ENCODE measurements at places on chromosomes 1 and 21. TPM values are rescaled to one million over a fixed set of nuclear protein-coding genes. Genes with fewer than 3 reads are reported as not detected.

The CYP4A22 gene
- not detected for total RNA-seq

The FAM151A gene
- 1.5 TPM for total RNA-seq

The DCST2 gene
- total RNA-seq, result 0.35 TPM

The RAB7B gene
- 1.6 TPM for total RNA-seq

The AHDC1 gene
- total RNA-seq, result 51.2 TPM

The TRAF3IP3 gene
- 1.7 TPM for total RNA-seq

The CCDC185 gene
- total RNA-seq, result not detected

The FALEC gene
- total RNA-seq, result not detected

The S100A14 gene
- 6.3 TPM for total RNA-seq

The APCS gene
- not detected for total RNA-seq

The BCAN gene
- total RNA-seq, result 0.35 TPM

The TSPAN1 gene
- total RNA-seq, result 1.1 TPM

The BECN2 gene
- total RNA-seq, result not detected

The PCBP3 gene
- 3.7 TPM for total RNA-seq

The PRAMEF2 gene
- total RNA-seq, result not detected

The PITHD1 gene
- 42.7 TPM for total RNA-seq

The RAB3B gene
- not detected for total RNA-seq

All from Right ventricle myocardium inferior (tissue), 1 donor.